RWPE1 (cell line): ENCODE measurements at places on chromosomes 11 and 22.

DNA sequence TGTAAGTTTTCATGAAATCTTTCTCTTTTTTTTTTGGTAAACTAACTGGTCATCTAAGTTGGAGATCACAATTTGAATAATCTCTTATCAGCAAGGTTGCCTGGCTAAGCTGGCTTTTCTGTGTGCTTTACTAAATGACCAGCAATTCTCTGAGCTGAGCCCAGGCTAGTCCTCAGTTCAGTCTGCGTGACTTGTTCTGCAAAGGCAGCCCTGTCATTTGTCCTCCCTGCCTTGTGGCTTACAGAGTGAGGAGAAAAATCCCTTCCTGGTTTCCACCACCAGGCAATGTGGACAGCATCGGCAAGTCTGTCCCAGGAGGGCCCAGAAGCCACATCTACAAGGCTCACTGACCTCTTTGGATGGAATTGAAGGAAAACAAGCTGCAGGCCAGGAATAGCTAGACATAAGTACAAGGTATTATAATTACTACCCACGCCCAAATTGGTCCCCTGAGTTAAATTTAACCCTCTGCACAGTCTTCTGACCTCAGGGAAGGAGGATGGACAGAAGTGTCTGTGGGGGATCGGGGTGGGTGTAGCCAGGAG lies 108.6 kb downstream of the SCN3B start:
- no peak for DNase-seq

GRCh38 chr11:16086229-16086819 lies 270.0 kb downstream of the SOX6 start:
- no peak for DNase-seq

DNA sequence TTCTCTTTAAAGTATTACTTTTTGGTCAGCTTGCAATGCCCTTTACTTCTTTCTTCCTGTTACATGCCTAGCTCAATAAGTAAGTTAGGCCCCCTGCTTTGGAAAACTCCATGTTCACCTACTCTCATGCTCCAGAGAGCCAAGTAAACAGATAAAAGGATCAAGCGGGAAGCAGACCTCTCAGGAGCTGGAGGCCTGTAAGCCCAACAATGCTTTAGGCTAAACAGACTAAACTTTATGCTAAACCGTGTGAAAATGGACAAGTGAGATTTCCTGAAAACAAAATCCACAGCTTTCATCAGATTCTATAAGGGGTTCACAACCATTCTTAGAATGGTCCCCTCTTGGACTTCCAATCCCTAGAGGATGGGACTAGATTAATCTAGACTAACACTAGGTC lies 40.2 kb downstream of the CELF1 start:
- no peak for DNase-seq

DNA sequence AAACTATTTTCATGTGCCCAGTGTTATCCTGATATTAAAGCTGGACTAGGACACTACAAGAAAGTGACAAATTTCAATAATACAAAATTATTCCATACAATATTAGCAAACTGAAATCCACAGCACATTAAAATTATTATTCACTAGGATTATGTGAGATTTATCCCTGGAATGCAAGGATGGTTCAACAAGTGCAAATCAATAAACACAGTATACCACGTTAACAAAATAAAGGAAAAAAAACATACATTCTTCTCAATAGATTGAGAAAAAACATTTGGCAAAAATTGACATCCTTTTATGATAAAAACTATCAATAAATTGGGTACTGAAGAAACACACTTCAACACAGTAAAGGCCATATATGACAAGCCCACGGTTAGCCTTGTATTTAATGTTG lies 1758.2 kb upstream of the RAG2 start:
- DNase-seq = no peak

- DNase-seq = no peak
These were observed 84.1 kb downstream of the PDE3B start for GRCh38 chr11:14727746-14728145.

GRCh38 chr11:80565231-80565630 lies 1124.4 kb upstream of the TENM4 start:
- no peak for DNase-seq

DNA sequence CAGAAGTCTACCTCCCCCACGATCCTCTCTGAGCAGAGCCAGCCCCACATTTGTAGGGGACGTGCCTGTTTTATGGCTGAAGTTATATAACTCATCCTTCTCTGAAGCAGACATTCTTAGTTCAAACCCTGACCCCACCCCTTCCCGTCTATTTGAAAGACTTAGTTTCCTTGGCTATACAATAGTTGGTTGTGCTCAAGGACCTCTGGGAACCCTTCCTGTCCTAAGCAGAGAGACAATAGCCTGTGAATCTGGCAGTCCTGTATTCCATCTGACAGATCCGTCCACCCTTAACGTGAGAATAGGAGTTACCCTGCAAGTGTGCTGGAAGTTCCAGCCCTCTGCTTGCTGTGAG lies 75.2 kb downstream of the MN1 start:
- no peak for DNase-seq

DNA sequence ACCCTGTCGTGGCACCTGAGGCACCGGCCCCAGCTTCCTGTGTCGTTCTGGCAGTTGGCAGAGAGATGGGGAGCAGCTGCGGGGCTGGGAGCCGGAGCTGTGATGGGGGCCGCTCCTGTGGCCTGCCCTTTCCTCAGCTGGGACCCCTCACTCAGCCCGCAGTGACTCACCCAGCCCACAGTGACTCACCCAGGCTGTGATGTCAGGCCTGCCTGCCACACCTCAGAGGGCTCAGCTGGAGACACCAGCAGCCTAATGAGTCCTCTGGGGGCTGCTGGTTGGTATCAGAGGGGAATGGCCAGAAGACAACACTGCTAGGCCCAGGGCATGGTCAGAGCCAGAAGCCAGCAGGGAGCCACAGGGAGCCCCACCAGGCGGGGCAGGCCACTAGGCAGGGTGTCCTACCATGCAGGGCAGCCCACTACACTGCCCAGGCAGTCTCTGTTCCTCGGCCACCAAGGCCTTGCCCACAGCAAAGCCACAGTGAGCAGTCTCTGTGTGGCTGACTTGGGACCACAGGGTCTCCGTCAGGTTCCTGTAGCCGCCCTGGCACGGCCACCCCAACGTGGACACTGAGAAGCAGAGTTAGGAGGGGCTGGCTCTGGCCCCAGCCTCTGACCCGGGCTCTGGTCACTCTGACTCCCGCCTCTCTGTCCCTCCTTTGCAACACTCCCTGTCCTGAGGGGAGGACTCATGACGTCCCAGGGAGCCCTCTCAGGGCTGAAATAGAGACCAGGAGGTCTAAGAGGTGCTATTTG lies 4.2 kb upstream of the FXYD2 start:
- peak; percentile 57 for DNase-seq

DNA sequence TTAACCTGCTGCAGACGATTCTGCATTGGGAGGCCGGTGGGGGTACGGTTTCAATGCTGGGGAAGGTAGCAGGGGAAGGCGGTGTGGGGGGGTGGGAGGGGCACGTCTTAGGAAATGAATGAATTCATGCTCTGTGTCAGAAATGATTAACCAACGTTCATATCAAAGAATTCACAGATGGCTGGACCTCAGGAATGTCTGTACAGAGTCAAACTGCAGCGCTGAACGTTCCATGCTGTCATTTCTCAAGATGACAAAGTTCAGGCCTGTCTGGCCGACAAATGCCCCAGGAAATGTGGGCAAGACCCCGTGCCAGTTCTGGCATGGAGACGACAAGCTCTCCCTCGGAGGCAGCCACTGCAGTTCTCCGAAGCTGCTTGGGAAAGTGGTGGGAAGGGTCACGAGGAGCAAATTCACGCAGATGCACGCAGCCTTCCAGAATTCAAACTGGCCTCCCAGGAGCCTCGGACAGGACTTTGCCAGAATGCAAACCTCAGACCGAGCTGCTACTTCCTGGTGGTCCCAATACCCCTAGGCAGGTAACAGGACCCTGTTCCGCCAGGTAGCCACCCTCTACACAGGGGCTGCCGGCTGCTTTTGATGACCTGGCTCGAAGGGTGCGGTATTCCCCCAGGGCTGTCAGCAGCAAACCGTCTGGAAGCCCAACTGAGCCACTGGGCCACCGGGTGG lies 81.5 kb downstream of the TRMU start:
- DNase-seq = no peak

- no peak for DNase-seq
These were observed 3.6 kb upstream of the ARAP1 start for GRCh38 chr11:72755713-72756285.

- no peak for DNase-seq
These were observed 1.2 kb downstream of the SLC37A4 start for GRCh38 chr11:119029340-119030028.

- DNase-seq = peak; percentile 69
These were observed 4.4 kb downstream of the BCL9L start for GRCh38 chr11:118921121-118921928.

DNA sequence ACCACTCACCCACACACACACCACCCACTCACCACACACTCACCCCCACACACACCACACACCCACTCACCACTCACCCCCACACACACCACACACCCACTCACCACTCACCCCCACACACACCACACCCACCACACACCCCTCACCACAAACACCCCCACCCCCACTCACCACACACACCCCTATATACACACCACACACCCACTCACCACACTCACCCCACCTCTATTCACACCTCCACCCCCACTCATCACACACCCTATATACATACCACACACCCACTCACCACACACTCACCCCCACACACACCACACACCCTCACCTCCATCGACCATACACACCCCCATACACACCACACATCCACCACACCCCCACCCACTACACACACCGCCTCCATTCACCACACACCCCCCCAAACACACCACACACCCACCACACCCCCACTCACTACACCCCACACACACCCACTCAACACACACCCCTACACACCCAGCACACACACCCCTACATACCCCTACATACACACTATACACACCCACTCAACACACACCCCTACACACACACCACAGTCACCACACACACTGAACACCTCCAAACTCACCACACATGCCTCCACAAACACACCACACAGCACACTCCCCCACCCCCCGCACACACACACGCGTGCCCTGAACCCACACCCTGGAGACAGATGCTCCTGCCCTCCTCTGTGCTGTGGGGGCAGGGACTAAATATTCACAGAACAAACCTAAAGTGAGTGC lies 19.0 kb upstream of the TTLL12 start:
- no peak for DNase-seq

DNA sequence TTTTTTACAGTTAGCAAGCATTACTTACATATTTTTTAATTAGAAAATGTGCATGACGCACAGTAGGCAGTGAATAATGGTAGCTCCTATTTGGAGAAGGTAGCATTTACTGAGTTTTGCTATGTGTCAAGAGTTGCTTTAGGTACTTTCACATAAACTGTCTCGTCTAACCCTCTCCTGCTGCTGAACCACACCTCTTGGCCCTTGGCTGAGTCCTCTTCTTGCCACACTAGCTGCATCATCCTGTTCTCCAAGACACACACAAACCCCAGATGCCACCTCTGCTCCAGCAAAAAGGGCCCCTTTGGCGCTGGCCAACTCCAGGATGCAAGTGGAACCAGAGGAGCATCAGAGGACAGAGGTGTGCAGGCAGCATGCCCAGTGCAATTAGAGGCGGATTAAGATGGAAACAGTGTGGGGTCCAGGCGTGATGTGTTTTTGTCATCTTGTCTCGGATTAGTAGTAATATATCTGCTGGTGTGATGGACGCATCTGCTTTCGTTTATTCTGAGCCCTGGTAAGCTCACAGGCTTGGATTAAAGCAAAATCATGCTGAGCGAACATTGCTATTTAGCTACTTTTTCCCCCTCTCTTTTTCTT lies 367.0 kb upstream of the CADM1 start:
- no peak for DNase-seq

DNA sequence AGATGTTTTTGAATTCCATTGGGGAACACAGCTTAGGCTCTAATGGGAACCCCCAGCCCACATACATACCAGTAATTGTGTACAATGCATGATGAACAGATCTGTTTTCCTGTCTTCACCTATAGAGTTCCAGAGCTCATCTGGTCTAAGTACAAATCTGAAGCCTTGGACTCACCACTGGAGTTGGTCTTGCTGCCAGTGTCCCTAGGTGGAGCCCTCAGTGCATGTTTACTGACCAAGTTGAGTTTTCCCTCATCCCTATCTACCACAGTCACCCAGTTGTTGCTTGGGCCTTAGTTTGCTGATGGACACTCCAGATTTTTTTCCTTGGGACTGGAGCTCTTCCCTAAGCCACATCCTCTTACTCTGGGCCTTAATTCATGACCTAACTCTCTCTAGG lies 159.2 kb upstream of the DDI1 start:
- no peak for DNase-seq

- DNase-seq = no peak
These were observed 16.6 kb downstream of the OSBP start for GRCh38 chr11:59598961-59599360.
